ENCODE measurements at places on chromosomes 2 and 18.

- no peak for DNase-seq
Observed at GRCh38 chr2:202669841-202670240, 35.1 kb downstream of the FAM117B start.

GRCh38 chr18:658947-659533 is 1.6 kb downstream of the TYMS start:
- no peak for DNase-seq

- DNase-seq, result no peak
Observed at GRCh38 chr2:227228061-227228667, 63.7 kb downstream of the COL4A3 start.

DNA sequence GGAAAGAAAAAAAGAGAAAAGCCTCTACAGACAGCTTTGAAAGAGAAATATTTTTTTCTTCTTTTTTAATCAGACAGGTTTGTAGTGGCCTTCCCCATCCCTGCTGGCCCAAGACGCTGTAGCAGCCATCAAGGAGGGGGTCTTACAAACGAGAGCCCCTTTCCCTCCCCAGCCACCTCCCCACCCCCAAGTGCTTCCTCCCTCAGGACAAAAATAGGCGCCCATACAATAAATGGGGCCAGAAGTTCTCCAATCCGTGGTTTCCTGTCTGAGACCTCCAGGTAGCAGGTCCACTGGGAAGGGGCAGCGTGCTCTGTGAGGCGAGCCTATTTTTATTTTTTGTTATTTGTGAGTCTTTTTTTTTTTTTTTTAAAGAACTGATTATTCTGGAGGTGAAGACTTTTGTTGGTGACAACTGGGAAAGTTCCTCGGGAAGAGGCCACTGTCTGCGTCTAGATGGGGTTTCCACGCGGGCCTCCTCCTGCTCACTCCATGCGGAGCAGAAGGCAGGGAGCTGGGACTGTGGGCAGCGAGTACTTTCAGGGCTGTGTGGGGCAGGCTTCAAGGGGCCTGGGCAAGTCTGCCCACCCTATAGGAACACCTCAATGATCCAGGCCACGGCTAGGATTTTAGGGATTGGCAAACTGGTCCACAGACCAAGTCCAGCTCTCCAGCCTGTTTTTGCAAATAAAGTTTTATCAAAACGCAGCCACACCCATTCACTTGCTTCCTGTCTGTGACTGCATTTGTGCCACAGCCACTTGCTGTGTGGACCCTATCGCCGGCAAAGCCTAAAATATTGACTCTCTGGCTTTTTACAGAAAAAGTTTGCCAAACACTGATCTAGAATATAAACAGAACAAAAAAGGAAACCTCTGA is 139.6 kb downstream of the CTIF start:
- DNase-seq, result no peak

DNA sequence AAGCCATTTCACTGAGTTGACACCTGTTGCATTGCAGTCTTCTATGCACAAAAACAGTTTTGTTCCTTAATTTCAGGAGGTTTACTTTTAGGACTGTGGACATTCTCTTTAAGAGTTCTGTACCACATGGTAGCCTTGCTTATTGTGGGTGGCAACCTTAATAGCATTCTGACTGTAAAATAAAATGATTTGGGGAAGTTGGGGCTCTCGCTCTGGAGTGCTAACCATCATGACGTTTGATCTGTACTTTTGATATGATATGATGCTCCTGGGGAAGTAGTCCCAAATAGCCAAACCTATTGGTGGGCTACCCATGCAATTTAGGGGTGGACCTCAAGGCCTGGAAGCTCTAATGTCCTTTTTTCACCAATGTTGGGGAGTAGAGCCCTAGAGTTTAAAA is 3.4 kb downstream of the CTLA4 start:
- DNase-seq, result no peak

Measured in activated CD8-positive, alpha-beta memory T cell treated with anti-CD3 and anti-CD28 coated beads for 24 hours (primary cell).